ENCODE measurements at places on chromosomes 12 and 14.

GRCh38 chr12:1594006-1594260, 448 bp downstream of the FBXL14 start:
- DNase-seq: no peak

GRCh38 chr12:530821-531220, 71.1 kb downstream of the B4GALNT3 start:
- DNase-seq: no peak

- DNase-seq: no peak
These were observed 104.6 kb downstream of the EFCAB11 start for GRCh38 chr14:89849931-89850330.

DNA sequence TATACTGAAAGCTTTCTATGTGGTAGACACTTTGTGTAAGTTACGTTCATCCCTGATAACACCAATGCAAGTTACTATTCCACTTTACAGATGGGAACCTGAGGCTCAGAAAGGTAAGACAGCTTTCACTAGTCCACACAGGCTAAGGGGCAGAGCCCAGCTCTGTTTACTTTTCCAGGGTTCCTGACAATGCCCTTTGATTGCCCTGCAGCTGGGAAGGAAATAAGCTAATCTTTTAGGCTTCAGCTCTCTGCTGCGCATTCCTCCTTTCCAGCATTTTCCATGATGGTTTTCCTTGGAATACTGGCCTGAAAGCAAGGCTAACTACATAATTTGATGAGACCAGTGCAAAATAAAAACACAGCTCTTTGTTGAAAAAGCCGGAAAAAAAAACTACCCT, 185.7 kb upstream of the BTG1 start:
- DNase-seq: no peak

GRCh38 chr14:100237735-100238418, 1.1 kb upstream of the YY1 start:
- DNase-seq: peak; percentile 65

- DNase-seq: no peak
These were observed 287.5 kb downstream of the KCNC2 start for GRCh38 chr12:74922117-74922516.

- DNase-seq: no peak
These were observed 105.9 kb upstream of the LHX5 start for GRCh38 chr12:113577464-113578129.

DNA sequence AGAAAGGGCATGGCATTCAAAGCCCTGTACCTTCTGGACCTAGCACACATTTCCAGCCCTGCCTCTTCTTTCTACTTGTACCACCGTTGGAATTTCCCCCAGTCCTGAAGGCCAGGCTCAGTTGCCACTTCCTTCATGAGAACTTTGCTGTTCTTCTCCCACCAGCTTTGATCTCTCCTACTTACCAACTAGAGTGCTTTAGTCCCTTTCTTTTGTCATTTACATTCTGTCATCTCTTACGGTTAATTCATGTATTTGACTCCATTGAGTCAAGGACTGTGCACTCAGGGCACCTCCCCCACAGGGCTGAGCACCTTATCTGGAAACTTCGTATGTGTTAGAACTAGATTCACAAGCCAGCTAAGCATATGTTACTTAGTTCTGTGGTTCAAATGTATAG, 26.3 kb downstream of the BICDL1 start:
- DNase-seq: no peak

DNA sequence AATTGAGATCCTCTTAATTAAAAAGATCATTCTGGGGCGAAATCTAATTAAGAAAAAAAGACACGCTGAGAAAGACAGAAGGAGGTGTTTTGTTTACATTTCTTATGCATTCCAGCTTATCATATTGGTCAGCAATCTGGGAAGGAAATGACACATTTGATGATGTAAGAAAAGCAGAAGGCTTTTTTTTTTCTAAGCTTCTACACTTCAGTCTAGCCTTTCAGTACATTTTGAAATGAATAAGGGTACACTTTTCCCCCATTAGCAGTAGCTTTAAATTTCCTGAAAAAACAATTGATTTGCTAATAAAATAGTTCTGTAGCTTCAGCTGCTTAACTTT, 5.9 kb upstream of the GSC start:
- DNase-seq: no peak

DNA sequence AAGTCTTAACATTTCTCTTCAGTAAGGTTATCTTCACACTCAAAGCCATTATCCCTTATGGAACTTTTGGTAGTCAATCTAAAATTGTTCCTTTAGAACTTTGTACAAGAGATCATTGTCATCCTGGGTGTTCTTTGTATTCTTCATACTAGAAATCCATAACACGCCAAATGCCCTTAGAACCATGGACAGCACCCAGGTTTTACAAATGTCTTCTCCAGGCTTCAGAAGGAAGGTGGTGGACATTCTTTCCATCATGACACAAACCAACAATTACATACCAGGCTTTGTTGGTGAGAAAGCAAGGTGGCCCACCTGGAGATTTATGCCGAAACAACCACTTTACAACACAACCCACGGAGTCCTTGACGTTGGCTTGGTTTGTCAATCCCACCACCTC, 365.6 kb upstream of the TBX3 start:
- DNase-seq: no peak

DNA sequence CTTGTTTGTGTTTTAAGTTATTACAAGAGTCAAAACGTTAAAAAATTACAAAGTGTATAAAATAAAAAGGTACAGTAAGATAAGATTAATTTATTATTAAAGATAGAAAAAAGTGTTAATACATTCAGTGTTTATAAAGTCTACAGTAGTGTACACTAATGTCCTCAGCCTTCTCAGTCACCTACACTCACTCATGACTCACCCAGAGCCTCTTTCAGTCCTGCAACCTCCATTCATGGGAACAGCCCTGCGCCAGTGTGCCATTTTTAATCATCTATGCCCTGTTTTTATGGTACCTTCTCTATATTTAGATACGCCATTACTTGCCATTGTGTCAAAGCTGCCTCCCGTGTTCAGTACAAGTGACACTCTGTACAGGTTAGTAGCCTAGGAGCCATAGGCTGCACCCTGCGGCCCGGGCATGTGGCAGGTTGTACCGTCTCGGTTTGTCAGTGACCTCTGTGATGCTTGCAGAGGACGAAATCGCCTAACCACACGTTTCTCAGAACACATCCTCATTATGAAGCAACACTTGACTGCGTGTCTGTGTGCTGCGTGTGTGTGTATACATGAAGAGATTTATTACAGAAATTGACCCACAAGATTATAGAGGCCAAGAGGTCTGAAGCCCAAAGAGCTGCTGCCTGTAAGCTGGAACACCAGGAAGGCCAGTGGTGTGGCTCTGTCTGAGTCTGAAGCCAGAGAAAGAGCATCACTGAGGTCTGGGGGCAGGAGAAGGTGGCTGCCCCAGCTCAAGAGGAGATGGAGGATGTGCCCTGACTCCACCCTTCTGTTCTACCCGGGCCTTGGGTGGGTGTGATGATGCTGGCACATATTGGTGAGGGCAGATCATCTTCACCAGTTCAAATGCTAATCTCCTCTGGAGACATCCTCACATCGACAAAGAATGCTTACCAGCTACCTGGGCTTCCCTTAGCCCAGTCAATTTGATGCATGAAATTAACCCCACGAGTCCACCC, 116.6 kb upstream of the C14orf180 start:
- no peak for DNase-seq

GRCh38 chr14:56065621-56066290, 52.5 kb upstream of the PELI2 start:
- DNase-seq: no peak

DNA sequence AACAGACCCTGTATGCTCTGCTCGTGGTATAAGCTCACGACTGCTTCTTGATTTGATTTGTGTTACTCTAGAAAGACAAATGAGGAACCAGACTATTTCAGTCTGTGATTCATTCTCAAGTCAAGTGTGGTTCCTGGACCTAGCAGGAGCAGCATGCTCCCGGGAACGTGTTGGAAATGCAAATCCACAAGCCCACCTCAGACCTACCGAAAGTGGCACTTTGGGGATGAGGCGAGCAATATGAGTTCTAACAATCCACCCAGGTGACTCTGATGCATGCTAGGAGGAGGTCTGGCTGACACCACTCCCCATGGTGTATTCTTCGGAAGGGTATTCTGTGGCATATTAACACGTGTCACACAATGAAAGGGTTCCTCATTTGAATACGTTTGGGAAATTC, 59.5 kb upstream of the TMX1 start:
- DNase-seq: no peak

- no peak for DNase-seq
These were observed 5.3 kb upstream of the HIF1A start for GRCh38 chr14:61690039-61690438.

DNA sequence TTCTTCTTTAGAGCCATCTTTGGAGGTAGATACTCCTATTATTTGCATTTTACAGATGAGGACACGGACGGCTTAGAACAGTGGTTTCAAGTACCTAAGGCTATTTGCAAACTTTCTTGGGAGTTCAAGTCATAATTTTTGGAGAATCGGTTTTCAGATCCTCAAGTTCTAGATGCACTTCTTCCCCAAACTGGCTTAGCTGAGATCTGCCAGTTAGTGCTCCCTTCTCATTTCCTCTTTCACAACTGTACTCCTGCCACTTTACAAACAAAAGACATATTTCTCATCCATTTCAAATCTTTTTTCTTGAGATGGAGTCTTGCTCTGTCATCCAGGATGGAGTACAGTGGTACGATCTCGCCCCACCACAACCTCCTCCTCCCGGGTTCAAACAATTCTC, 77.3 kb downstream of the HELB start:
- no peak for DNase-seq

GRCh38 chr12:101087920-101088319, 122.1 kb downstream of the SLC5A8 start:
- DNase-seq: no peak

- no peak for DNase-seq
These were observed 365 bp downstream of the CCDC59 start for GRCh38 chr12:82357845-82358199.

DNA sequence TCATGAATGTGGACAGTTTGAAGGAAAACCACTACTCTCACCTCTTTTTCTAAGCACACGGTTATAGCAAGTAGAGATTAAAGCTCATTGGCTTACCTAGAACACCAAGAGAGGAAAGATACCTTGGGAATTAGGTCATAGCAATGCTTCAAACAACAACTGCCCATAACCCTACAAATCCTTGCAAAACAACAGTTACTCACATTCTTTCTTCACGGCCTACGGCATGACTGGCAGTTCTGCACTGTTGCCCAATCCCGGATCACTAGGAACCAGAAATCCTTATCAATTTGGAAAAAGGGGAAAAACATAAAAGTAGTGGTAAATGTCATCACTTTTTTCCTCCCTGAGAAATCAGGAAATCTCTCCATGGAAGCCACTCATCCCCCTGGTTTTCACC, 9.6 kb upstream of the ISM2 start:
- DNase-seq: no peak

DNA sequence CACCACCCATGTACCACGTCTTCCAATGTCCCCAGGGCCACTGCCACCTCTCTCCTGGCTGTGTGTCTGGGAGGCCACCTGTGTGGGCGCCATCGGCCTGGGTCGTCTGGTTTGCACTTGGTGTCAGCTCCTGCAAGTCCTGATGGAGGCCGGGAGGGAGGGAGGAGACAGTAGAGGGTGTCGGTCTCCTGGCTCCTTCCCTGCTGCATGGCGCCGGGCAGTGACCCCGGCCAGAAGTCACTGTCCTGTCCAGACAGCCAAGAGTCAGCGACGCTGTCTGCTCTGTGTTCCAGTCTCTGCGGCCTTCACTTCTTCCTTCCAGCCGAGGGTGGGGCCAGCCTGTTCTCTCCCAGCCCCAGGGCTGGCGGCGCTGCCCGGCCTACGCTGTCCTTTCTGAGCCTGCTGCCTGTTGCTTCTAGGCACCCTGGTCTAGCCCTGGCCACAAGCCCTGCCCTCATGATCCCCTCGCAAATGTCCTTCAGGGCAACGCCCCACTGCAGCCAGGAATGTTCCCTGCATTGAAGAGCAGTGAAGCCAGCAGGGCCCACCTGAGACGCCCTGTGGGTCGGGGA, 13.0 kb upstream of the LBHD2 start:
- DNase-seq: no peak

- no peak for DNase-seq
These were observed at the start of gene TMEM132C for GRCh38 chr12:128267131-128267622. Gene TMEM132C (plus strand): TSS chr12:128267170. CDS start chr12:128267403, 233 bp downstream.

DNA sequence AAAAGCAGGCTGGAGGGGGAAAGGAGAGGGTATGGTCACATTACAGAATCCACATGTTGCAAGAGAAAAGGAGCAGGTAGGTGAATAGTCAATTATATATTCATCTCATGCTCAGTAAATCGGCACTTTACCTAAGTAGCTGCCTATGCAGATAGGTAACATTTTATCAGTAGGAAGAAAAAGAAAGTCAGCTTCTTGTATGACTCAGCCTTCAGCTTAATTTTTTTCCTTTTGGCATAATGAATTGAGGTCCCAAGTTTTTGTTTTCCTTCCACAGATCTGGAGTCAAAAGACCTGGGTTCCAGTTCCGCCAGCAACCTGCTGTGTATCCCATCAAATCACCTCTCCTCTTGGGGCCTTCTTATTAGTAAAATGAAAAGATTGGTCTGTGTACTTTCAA, 6.0 kb upstream of the ACSM4 start:
- no peak for DNase-seq

DNA sequence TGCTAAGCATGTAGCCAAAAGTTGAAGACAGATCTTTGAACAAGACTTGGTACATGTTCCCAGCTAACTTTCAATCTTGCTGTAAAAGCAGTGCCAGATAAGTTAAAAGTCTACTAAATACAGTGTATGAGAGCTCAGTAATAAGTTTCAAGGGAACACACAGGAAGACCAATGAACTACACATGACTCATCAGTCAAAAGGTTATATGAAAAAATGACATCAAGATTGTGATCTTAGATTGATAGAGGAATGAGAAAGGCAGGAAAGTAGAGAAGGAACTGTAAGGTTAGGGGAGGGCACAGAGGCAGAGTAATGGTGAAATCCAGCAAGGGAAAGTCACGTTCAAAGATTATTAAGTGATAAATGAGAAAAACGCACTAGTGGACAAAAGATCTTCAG, 249.9 kb upstream of the FLRT2 start:
- no peak for DNase-seq

- DNase-seq: no peak
These were observed 224.6 kb upstream of the FOXN3 start for GRCh38 chr14:89641495-89642175.

DNA sequence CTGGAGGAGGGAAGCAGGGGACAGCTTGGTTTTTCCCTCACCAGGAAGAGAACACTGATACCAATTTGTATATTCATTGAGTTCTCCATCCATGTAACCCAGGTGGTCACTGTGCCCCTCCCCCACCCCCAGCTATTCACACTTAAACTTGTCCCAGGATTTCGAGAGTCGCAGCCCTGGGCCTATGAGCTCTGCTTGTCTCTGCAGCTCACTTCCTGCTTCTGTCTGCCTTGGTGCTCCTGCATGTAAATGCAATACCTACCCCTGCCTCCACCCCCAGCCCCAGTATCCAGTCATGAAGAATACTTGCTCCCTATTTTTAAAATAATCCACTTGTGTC, 452.2 kb downstream of the BCL11B start:
- DNase-seq: no peak

All from ureter (tissue), 1 donor.